Fibroblast of skin of right biceps (primary cell): ENCODE measurements at places on chromosomes 11 and 22.
A peak's percentile ranks its signal among the peaks of the same experiment; 100 is the strongest.

- DNase-seq, result peak; percentile 12
These were observed 75.3 kb downstream of the ST3GAL4 start for GRCh38 chr11:126430581-126431335.

DNA sequence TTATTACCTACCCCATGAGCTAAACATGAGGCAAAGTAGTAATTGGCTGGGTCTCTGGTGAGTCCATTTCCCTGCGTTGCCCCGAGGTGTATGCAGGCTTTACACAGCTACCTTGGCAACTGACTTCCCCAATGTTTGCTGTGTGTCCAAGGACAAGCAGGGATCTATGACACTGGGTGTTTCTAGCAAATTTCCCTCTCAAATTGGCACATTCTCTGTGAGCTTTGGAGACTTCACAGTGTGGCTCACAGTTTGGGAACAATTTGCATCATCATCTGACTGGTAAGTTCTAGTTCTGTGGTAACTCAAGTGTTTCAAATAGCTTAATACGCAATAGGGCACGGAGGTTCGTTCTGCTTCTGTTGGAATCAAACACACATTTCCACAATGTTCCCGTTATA is 12.5 kb downstream of the NNMT start:
- peak; percentile 46 for DNase-seq

DNA sequence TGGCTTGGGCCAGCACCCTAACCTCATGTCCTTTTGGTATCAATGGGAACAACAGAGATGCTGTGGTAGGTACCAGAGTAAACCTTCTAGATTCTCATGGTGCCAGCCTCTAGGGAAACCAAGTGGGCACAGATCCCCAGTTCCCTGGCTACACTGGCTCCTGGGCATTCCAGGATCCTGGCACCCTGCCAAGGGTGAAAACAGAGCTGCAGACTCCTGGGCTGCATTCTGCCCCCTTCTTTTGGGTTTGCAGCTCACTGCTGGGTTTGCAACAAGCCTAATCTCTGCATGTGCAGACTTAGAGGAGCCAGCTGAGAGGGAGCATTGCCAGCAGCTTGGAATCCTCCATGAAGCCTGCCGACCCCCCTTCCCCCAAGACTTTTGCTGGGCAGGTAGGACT is 30.6 kb downstream of the PRDM11 start:
- DNase-seq, result no peak

- DNase-seq, result no peak
These were observed 107.7 kb downstream of the CTTN start for GRCh38 chr11:70505761-70506657.

DNA sequence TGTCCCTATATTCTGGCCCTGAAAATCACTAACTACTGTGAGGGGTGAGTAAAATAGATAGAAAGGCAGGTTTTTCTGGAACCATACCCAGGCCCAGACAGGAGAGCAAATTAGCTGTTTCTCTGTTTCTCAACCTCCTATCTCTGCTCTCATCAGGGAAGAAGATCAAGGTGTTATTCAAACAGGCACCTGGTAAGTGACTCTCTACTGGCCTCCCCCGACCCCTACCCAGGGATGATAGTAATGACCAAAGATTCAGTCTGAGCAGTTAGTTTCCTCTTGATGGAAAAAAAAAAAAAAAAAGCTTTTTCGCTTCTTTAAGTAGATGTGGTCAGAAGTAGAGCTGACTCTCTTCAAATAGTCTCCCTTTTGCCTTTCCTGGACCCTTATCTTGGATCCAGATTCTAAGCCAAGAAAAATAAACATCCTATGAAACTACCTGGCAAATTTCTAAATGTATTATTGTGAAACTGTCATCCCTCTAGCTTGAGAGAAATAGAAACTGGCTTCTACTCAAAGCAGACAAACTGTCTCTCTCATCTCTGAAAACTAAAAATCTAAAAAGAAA is 9.9 kb downstream of the LRRC4C start:
- no peak for DNase-seq

- DNase-seq, result no peak
These were observed 81.0 kb upstream of the FGF3 start for GRCh38 chr11:69899957-69900821.

DNA sequence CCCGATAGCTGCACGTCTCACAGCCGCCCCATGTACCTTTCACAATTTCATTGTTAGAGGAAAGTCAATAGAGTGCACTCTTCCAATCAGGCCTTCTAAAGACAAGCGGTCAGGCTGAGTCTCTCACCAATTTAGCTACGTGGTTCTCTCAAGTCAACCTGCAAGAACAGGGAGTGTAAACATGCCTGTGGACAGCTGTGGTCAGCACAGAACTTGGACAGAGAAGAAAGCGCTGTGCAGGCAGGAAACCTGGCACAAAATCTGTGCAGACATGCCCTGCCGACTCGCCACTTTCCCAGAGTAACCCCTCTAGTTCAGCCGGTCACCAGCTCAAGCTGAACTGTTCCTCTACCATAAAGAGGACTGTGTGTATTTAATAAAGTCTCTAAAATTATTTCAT is 39.5 kb downstream of the CHKA start:
- no peak for DNase-seq

- no peak for DNase-seq
These were observed 1.1 kb downstream of the OVOL1 start for GRCh38 chr11:65787649-65788622.

GRCh38 chr11:61930933-61931332 is 13.6 kb upstream of the RAB3IL1 start:
- DNase-seq, result no peak

GRCh38 chr22:41579297-41579996 is 10.2 kb downstream of the PMM1 start:
- no peak for DNase-seq

DNA sequence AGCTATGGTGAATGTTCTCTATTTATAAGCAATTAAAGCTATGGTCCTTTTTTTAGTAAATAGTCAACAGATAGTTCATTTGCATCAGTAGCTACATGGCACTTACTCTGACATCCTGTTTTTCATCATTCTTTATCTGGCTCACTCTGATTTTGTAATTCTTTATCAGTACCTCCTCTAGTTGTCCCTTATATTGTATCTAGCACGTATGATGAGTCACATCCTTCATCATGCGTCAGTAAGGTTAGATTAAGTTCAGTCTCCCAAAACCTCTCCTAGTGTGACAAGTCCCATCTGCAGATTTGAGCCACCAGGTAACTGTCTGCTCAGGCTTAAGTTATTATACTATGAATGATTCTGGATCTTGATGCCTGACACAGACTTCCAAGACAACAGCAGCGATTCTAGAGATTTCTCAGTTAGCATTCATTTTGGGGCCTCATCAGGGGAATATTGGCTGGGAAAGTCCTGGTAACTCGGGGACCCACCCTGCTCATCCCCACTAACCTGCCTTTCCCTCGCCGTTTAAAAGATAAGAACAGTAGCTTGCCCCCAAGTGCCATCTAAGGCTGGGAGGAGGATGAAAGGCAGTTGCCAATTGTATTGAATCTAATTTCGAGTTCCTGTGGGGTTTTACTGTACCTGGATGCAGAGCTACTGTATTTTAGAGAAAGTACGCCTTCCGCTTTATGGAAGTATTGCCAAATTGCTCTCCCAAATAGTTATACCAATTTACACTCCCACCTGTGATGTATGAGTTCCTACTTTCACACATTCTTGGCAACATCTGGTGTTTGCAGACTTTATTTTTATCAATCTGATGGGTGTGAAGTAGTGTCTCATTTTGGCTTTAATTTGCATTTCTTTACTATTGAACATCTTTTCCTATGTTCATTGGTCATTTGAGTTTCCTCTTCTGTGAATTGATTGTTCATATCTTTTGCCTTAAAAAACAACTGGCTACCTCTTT is 55.9 kb downstream of the ZC3H12C start:
- DNase-seq, result peak; percentile 76

DNA sequence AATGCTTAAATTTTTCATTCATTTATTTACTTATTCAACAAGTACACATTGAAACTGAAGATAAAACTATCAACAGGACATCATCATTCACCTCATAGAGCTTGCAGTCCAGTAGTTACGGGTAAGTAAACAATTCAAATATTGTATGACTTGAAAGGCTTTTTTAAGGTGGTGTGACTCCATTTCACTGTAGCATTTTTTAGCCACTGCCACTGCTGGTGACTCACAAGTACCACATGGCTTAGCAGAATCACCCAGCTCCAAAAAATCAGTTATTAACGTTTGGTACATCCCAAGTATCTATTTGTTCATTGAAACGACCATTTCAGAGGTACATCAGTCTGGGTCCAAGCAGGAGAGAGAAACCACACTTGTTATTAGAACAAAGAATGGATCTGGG is 427.9 kb upstream of the DDI1 start:
- DNase-seq, result peak; percentile 57

DNA sequence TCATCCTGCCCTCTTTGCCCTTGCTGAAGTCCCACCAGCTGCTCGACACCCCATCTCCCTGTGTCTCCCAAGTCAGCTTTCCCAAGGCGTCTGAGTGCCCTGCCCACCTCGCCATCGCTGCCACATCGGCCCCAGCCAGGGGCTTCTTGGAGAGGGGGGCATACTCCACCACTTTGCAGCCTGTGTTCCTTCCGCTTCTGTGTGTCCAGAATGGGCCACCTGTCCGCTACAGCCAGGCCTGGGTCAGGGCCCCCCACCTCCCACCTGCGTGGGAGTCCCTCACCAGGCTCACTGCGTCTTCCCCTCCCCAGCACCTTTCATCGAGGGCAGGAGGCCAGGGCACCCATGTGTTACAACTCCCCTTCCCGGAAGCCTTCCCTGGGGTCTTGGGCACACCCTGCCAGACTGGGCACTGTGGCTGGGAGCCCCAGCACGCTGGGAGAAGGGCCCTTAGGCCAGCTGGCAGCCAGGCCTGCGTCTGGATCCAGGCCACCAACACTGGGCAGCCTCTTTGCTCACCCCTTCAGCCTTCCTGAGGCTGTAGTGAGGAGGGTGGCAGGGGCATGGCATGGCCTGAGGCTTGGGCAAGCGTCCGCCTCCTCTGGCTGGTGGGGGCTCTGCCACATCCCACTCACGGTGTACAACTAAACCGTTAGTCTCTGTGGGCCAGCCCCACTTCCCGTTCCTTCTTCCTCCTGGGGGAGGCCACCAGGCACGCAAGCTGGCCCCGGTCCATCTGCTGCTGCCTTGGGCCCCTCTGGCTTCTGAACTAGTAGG is 13.4 kb downstream of the CPT1A start:
- no peak for DNase-seq

DNA sequence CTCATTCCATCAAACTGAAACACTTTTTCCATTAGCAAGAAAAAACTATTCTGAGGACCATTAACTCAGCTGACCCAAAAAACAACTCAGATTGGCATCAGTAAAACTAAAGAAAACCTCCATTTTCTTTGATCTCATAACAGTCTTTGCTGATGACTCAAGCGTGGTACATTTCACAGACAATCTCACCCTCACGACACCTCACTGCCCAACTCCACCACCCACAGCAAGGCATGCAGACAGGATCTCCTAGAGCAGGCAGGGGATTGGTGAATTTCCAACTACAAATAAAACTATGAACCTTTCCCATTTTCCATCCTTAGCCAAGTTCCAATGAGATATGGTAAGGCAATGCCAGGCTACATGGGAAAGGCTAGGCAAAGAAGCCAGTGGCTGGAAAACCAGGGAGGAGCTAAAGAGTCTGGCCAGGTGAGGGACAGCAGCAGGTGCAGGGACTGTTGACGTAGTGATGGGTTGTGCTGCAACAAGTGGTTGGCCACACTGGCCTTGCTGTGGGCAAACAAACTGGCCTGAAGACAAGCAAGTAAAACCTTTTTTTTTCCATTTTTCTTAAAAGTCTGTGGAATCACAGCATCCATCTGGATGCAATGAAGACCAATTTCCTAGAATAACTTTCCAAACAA is 97.2 kb downstream of the SERGEF start:
- DNase-seq, result no peak

DNA sequence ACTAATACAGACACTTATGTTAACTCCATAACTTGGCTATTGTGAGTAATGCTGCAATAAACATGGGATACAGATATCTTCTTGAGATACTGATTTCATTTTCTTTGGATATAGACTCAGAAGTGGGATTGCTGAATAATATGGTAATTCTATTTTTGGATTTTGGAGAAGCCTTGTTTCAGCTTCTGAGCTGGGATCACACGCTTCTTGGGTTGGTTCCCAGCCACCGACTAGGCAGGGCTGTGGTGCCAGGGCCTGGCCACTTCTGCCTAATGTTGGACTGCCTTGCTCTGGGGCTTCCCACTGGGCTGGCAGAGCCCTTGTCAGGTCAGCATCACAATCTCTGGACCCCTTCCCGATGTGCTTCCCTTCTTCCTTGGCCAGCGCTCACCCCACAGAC is 14.0 kb upstream of the MCHR1 start:
- DNase-seq, result peak; percentile 76

DNA sequence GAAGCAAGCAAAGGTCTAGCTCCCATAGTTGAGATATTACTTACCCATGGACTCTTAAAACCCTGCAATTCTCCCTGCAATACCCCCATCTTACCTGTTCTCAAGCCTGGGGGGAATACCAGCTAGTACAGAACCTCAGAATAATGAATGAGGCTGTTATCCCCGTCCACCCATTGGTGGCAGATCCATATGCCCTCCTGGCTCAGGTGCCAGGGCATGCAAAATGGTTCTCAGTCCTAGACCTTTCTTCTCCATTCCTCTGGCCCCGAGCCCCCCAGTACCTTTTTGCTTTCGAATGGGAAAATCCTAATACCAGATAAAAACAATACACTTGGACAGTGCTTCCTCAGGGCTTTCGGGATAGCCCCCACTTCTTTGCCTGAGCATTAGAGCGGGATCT is 86.4 kb downstream of the PIWIL4 start:
- DNase-seq, result no peak

GRCh38 chr22:45910928-45911467 is 66.0 kb downstream of the WNT7B start:
- no peak for DNase-seq

- DNase-seq, result no peak
These were observed 167.6 kb upstream of the SYT13 start for GRCh38 chr11:45453721-45454120.
